ENCODE measurements at places on chromosomes 2 and 18. TPM values are rescaled to one million over a fixed set of nuclear protein-coding genes. Genes with fewer than 3 reads are reported as not detected.

DNA sequence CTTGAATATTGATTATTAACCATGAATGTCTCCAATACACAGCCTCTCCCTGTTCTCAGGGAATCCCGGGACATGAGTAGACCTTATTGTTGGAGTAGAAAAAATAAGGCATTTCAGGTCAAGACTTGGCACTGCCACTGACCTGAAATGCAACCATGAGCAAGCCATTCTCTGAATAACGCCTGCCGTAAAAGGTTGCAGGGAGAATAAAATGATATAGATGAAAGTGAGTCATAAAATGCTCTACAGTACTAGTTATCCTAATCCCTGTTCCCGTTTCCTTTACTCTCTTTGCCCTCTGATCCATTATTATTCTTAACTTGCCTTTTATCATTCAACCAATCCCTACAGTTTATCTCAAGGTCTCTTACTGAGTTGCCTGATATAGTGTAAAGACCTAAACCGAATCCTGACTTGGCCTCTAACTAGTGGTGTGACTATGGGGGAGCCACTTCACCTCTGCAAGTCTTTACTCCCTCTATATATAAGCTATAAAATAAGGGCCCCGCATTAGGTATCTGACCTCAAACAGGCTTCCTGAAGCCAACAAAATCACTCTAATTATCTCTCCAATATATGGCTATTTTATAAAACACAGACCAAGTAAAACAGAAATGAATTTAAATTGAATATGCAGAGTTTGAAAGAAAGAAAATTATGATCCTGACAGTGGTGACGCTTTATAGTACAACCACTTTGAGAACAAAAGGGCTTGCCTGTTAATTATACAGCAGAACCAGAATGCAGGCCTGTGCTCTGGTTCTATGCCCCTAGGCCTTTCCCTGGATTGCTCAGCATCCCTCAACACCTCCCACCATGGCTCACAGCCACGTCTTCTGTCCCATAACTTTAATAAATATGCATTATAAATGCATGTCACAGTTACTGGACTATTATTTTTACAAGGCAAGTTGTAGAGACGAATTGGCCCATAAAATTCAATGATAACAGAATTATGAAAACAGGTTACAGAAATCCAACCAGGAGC lies 183.1 kb downstream of the STK39 start:
- DNase-seq: no peak

DNA sequence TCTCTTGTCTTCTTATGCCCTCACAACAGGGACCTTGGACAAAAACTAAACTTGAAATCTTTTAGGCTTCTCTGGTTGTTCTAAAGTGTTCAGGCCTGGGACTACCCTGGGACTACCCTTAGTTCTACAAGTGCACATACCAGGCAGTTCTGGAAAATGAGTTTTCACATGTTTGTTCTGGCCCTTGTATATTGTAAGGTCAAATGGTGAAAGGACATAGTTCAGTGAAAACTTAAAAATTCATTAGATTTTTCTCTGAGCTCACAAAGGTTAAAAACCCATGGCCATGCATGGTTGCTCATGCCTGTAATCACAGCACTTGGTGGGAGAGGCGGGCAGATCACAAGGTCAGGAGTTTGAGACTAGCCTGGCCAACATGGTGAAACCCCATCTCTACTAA lies 875.5 kb upstream of the FAM98A start:
- no peak for DNase-seq

DNA sequence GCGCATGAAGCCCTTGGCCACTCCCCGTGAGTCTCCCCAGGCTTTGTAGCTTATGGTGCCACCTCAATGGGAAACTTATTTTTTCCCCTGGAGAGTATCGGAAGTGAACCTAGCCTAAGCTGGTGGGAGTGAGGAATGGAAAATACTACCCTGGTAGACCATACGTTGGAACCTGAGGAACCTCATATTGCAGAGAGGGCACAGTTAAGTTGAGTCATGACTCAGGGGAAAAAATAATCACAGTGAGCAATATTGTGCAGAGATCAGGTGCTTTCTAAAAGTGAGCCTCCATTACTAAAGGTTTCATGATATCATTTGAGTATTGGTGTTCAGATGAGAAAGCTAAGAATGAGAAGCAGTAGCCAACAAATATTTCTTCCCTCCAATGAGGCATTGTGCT lies 360.5 kb upstream of the NT5C1B start:
- no peak for DNase-seq

GRCh38 chr18:54928236-54928635 lies 31.0 kb downstream of the CCDC68 start:
- no peak for DNase-seq

- no peak for DNase-seq
Observed at GRCh38 chr2:170887496-170887895, 41.6 kb upstream of the GORASP2 start.

DNA sequence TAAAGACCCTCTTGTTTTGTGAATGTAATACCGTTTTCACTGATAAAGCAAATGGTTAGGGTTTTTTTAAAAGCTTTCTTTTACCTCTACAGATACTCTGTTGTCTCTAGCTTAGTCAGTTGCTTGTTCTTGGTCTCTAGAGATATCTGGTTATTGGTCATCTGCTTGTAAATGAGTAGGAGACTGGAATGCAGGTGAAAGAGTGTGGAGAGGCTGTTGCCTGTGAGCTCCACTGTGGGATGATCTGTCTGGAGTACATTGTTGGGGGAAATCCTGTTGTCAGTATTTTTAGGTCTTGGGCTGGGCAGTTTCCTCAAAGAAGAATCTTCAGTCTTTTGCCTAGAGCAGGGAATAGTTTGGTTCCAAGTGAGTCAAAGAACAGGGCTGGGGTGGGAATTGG lies 67.7 kb downstream of the SMCHD1 start:
- DNase-seq: no peak

DNA sequence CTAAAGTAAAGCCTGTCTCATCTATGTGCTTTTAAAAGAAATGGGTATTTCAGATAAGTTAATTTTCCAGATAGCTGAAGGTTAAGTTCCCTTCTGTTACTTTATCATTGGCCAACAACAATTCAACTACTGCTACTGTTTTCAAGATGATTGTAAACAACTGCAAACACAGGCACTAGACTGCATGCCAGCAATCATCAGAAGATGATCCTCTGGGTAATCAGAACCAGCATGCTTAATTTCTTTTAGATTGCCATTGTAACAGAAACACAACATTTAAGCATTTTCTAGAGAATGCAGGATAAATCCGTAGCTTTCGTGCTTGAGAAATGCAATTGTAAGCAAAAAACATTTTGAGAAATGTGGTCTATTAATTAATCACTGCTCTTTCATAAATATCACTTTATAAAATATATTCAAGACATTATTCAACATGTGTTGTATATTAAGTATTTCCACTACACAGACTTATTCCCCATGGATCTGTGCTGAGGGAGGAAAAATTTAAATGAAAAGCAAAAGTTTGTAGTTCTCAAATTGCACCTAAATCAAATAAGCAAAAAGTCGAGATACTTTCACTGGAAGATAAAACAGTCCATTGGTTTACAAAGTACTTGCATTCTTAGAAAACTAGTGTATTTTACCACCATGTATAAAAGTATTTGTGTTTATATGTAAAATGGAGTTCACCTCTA lies 133.7 kb downstream of the ATL2 start:
- no peak for DNase-seq

Gene DES
- polyA plus RNA-seq: not detected

DNA sequence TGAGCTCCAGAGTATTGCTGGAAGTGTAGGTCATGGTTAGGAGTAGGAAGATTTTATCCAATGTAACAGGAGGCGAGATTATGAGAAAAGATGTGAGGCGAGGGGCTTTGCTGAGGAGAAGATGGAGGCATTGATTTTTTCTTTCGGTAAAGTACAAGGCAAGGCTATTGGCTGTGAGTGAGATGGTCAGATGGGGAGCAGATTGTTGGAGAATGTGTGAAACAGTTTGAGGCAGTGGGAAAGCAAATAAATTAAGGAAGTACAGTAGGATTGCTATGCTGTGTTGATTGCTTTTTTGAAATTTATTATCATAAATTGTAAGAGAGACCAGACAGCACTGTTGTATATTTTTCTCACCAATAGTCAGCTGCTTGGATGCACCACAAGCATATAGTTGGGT lies 173.3 kb downstream of the KCNE4 start:
- no peak for DNase-seq
